Bladder microvascular endothelial cell (primary cell): ENCODE measurements at places on chromosomes 2 and 18. TPM values are rescaled to one million over a fixed set of nuclear protein-coding genes. Genes with fewer than 3 reads are reported as not detected.

CMPK2 gene
- total RNA-seq = 1.4 and 3.6 TPM in 2 replicates

NYAP2 gene
- total RNA-seq = not detected in 2 replicates

M1AP gene
- not detected in 2 replicates for total RNA-seq

GTF2A1L gene
- 0.19 TPM in 1 of 2 replicates, not detected in the other for total RNA-seq

TGFA gene
- 0.32 and 52.2 TPM in 2 replicates for total RNA-seq

MROH2A gene
- not detected in 2 replicates for total RNA-seq

EN1 gene
- total RNA-seq = not detected in 2 replicates

DAW1 gene
- under 0.01 TPM in 1 of 2 replicates, not detected in the other for total RNA-seq

DHX57 gene
- total RNA-seq = 15.1 and 26.4 TPM in 2 replicates

XIRP2 gene
- 0.06 and 0.16 TPM in 2 replicates for total RNA-seq

LYPD6 gene
- total RNA-seq = 1.5 and 15.9 TPM in 2 replicates

ZAP70 gene
- under 0.01 and 0.16 TPM in 2 replicates for total RNA-seq

BOLL gene
- total RNA-seq = not detected in 2 replicates

IL1A gene
- total RNA-seq = 0.13 and 0.32 TPM in 2 replicates

ADNP2 gene
- 8.3 and 13.6 TPM in 2 replicates for total RNA-seq
